Fibroblast of skin of scalp (primary cell): ENCODE measurements at places on chromosomes 2 and 18.
A peak's percentile ranks its signal among the peaks of the same experiment; 100 is the strongest.

GRCh38 chr2:200962811-200963123 lies 693 bp downstream of the ORC2 start:
- no peak for DNase-seq

GRCh38 chr2:151091583-151091982 lies 170.1 kb downstream of the RBM43 start:
- no peak for DNase-seq

DNA sequence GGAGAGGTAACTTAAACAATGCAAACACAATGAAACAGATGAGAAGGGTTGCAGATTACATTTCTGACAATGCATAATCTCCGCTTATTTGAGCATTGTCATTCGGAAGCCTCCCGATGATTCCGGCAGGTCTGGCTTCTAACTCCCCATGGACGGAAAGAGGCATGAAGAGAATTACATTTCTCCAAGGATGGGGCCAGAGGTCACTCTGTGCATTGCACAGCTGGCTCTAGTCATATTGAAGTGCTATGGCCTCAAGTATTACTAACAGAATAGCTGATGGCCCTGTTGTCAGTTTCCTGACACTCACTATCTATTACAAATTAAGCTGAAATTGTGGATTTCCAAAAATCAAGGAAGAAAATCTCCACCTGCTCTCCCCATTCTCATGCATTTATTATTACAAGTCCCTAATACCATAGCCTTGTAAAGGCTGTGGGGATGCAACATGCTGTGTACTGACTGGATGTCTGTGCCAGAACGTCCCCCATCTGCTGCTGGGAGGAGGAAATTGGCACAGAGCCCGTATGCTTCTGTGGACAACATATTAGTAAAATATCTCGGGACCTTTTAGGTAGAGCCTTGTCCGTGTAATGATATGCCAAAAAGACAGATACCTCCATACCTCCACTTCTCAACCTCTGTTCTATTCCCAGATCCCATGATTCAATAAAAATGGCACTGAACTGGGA lies 168.1 kb downstream of the SETBP1 start:
- DNase-seq, result no peak

- DNase-seq, result peak; percentile 87
Measured at GRCh38 chr2:45180033-45180746, 170.9 kb upstream of the SIX2 start.

- DNase-seq, result no peak
Measured at GRCh38 chr18:50981381-50981780, 13.5 kb downstream of the ELAC1 start.

DNA sequence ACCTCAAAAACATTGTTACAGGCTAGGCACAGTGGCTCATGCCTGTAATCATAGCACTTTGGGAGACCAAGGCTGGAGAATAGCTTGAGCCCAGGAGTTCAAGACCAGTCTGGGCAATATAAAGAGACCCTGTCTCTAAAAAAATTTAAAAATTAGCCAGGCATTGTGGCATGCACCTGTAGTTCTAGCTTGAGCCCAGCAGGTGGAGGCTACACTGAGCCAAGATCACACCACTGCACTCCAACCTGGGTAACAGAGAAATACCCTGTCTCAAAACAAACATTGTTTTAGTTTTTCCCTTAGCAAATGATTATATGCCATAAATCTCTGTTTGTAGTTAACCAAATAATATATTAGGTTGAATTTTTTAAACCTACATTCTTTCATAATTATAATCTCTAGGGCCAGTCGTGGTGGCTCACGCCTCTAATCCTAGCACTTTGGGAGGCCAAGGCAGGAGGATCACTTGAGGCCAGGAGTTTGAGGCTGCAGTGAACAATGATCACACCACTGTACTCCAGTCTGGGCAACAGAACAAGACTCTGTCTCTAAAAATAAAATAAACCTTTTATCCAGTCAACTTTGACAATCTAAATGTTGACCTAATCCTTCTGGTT lies 13.3 kb upstream of the CYP20A1 start:
- peak; percentile 7 for DNase-seq

DNA sequence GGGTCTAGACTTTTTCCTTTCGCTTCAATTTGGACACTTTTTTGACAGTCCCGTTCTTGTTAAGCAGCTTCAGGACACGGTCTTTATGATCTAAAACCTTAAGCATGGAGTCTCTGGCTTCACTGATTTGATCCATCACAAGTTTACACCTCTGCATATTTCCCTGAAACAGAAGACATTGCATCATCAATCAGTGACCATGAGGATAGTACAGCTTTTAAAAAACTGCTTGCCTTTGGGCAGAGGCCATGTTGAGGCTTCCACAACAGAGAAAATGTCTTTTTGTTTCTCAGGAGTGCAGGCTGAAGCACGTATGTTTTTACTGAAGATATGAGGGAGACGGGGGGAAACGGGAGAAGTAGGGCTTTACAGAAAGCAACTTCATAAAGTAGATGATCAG lies 56.2 kb upstream of the AMMECR1L start:
- peak; percentile 18 for DNase-seq

DNA sequence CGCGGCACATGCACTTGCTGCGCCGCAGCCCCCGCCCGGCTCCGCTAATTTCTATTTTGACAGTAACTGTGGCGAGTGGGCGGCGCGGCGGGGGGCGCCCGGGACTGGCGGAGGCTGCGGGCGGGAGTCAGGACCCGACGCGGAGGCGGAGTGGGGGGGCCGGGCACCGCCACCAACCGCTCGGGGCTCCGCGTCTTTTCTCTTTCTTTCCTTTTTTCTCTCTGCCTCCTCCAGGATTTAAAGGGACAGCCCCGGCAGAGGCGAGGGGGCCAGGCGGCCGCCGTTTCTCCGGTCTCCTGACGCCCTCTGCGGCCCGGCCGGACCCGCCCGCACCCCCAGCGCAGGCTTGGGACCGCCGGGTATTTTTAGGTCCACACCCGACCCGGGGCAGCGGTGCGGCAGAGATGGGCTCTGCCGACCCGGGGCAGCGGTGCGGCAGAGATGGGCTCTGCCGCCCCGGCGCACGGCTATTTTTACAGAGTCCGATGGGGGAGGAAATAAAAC lies 460 bp upstream of the ZBTB7C start:
- peak; percentile 5 for DNase-seq

GRCh38 chr2:196836440-196836839 lies 27.3 kb upstream of the C2orf66 start:
- peak; percentile 12 for DNase-seq

DNA sequence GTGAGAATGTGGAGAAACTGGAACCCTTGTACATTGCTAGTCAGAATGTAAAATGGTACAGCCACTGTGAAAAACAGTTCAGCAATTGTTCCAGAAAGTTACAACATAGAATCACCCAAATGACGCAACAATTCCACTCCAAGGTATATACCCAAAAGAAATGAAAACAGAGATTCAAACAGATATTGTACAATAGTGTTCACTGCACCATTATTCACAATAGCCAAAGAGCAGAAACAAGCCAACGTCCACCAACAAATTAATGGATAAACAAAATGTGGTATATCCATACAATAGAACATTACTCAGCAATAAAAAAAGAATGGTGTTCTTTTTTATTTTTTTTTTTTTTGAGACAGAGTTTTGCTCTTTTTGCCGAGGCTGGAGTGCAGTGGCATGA lies 10.9 kb downstream of the CLASP1 start:
- no peak for DNase-seq

DNA sequence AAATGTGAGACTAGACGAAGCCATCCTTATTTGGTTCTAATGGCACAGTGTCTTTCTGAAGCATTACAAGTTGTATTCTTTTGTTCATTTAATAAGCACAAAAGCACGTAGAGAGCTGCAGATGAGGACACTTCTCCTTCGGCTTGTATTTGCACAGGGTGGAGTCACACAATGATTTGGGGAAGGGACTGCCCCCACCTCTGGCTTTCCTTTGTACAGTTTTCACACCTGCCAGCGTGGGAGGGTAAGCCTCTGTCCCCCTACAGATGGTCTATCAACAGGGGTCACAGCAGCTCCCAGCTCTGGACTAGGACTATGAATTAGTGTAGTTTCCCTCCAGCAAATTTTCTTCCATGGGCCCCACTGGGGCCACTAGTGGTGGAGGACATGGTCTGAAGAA lies 108.2 kb upstream of the KLHL14 start:
- DNase-seq, result no peak

GRCh38 chr2:29071032-29071975 lies 3.0 kb downstream of the PCARE start:
- no peak for DNase-seq

DNA sequence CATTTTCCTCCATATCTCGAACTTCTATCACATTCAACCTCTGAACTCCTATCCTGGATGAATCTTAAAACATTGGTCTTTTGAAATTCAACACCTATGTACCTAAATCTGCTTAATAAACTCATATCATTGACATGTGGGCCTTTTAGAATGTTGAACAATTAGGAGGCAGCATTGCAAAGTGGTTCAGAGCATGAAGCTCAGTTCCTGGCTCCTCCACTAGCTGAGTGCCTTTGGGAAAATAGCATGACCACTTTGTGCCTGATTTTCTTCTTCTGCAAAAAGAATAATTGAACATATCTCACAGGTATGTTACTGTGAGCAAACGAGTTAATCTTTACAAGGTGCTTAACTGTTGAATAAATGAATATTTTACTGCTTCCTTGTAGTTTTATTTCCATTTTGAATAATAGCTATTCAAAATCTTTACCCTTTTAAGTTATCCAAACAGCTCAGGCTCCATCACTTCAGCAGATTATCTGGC lies 14.3 kb upstream of the ITPRID2 start:
- DNase-seq, result no peak

DNA sequence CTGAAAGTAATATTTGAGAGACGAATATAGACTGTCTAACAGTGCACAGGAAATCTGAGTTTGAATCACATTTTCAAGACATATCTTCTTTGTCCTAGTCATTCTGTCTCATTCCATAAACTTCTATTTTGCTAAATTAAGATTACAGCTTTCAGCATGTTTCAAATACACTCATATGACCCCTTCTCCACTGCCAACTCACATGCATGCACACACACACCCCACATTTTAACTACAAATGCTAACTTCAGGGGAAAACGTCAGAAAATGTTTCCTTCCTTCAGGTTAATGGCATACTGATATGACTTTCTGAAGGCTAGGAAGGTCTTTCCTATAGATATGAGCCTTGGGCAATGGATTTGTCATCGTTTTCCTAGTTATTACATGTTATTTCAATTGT lies 373.7 kb downstream of the RBM43 start:
- no peak for DNase-seq

GRCh38 chr2:26668041-26668440 lies 24.5 kb upstream of the KCNK3 start:
- DNase-seq, result no peak

DNA sequence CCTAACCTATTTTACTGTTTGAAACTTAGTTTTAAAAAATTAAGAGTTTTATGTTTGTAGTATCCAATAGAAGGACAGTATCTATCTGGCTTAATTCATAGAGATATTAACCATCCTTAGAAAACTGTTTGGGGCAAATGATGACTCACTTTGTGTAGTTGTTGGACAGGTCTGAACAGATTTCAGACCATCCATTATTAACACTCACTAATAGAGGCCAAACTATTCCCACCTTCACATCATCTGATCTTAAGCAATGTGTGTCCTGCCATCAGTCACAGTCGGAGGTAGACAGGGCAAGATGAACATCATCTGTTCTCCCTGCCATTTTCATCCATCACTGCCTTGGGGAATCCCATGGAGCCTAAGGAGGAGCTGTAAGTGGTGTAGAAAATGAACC lies 164.6 kb upstream of the DCC start:
- no peak for DNase-seq

- DNase-seq, result no peak
Measured at GRCh38 chr2:210528716-210529115, 27.7 kb upstream of the CPS1 start.

DNA sequence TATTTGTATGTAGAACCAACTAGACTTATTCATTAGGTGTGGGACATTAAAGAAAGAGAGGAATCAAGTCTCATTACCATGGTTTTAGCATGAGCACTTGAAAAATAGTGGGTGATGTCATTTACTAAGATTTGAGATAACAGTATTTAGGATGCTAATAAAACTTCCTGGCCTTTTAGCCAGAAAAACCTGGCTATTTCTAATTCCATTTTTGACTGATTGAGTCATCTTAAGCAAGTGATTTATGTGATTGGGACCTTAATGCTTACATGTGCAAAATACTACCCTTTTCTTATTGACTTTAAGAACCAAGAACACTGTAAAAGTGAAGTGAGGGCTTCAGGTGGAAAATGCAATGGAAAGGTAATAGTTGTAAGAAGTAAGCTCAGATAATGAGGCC lies 196.8 kb upstream of the SESTD1 start:
- DNase-seq, result no peak

- no peak for DNase-seq
Measured at GRCh38 chr2:219250049-219250781, 2.8 kb upstream of the TUBA4B start.

GRCh38 chr18:58402247-58402646 lies 226.6 kb downstream of the ALPK2 start:
- DNase-seq, result peak; percentile 79

DNA sequence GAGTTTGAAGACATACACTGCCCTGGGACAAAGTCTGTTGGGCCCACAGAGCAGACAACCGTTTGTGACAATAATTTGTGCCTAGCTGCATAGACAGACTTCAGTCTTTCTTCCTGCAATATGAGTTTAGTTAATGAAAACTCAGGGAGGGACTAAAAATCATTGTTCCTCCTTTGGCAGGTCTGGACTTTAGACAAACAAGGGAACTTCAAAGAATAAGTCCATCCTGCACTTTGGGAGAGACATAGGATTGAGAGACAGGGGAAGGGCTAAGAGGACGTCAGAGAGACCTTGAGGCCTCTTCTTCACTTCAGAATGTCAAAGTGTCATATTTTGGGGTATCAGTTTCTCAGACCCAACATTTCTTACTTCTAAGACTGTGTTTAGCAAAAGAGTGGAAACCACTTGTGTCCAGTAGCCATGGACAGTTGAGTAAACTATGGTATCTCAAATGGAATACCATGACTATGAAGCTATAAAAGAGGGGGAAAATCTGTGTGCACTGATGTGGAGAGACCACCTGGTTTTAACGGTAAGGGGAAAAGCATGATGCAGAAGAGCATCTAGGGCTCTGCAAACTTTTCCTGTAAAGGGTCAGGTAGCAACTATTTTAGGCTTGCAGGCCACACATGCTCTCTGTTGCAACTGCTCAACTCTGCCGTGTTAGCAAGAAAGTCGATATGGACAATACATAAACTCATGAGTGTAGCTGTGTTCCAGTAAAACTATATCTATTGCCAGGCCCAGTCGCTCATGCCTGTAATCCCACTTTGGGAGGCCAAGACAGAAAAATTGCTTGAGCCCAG lies 217.8 kb upstream of the SH3BP4 start:
- no peak for DNase-seq

- DNase-seq, result no peak
Measured at GRCh38 chr2:66541646-66542045, 106.7 kb downstream of the MEIS1 start.
